ENCODE measurements at places on chromosomes 3 and 15.
A peak's percentile ranks its signal among the peaks of the same experiment; 100 is the strongest.

- DNase-seq, result no peak
These were observed 828.6 kb upstream of the NR2F2 start for GRCh38 chr15:95501865-95502264.

GRCh38 chr15:88072598-88073390, 183.7 kb downstream of the NTRK3 start:
- no peak for DNase-seq

- DNase-seq, result no peak
These were observed 34.7 kb downstream of the RNF111 start for GRCh38 chr15:59022188-59022587.

GRCh38 chr3:159586571-159587202, 401.9 kb upstream of the IL12A start:
- no peak for DNase-seq

DNA sequence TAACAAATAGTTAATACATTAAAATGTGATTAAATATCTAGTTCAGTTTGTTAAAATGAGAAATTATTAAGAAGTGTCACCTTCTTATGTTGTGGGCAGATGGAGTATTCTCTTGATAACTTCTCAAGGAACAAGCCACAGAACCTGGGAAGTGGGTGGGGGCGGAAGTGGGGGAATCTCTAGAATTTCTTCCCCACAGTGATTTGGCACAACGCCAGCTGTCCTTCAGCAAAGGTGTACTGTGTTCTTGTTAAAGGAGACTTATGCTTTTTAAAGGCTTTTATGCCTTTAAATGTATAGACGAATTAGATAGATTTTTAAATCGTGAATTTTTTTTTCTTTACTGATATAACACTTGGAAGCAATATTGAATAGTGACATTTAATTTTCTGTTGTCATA, 42.4 kb downstream of the SEC22A start:
- DNase-seq, result peak; percentile 9
